Activated CD4-positive, CD25-positive, alpha-beta regulatory T cell treated with anti-CD3 and anti-CD28 coated beads, Interleukin-2, amount 50 U/mL, for 72 hours (primary cell): ENCODE measurements at places on chromosomes 11 and 22.

- DNase-seq: no peak
These were observed 3.3 kb downstream of the IL10RA start for GRCh38 chr11:117989351-117990102.

- DNase-seq: no peak
These were observed 126.9 kb upstream of the GRK3 start for GRCh38 chr22:25437414-25438160.

- DNase-seq: no peak
These were observed 854 bp downstream of the ABCC8 start for GRCh38 chr11:17475666-17476316.

GRCh38 chr11:47489395-47489755, 40.4 kb upstream of the RAPSN start:
- no peak for DNase-seq

DNA sequence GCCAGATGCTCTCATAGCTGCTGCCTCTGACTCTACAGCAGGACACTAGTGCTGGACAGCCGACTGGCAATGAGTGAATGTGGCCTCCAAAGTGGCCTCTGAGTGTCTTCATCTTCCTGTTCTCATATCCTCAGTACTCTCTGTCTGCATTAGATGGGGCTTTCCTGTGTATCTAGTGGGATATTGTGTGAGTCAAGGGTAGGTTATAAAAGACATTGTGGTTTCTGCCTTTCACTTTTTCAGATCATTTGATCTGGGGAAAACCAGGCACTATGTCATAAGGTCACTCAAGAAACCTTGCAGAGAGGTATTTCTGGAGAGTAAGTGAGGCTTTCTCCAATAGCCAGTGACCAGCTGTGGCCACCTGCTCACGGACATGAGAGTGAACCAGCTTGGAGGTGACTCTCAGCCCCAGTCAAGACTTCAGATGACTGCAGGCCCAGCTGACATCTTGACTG, 333.6 kb upstream of the NCAM1 start:
- DNase-seq: no peak

- no peak for DNase-seq
These were observed 16.6 kb upstream of the NAV2 start for GRCh38 chr11:19696073-19696472.

DNA sequence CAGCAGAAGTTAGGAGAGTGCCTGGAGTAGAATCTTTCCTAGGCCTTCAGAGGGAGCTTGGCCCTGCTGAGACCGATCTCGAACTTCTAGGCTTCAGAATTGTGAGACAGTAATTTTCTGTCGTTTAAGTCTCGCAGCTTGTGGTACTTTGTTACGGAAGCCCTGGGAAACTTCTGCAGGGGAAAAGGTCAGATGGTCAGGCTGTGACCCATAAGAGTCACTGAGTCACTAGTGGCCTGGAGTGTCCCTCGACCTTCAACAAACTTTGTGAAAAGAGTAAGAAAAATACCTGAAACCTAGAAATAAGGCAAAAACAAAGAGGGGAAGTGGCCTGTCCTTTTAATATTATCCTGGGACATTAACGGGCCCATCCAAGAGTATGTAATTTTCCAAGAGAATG, 34.6 kb downstream of the CSNK2A3 start:
- no peak for DNase-seq

DNA sequence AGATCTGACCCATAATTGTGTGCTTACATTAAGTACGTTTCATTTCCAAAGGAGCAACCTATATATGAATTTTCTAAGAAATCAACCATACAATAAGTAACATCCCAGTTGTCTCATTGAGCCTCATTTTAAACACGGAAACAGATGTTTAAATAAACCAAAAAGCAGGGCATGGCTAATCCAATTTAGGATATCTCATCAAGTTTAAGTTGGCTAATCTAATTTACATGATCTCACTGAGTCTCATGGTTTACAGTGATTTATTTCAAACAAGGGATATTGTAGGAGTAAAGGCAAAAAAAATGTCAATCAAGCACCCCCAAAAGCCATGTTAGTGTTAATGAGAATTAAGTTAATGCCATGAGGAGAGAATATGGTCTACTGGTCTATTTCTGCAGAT, 499.8 kb upstream of the CCDC90B start:
- DNase-seq: no peak

GRCh38 chr22:43200555-43200954, 13.6 kb upstream of the TTLL12 start:
- DNase-seq: no peak

DNA sequence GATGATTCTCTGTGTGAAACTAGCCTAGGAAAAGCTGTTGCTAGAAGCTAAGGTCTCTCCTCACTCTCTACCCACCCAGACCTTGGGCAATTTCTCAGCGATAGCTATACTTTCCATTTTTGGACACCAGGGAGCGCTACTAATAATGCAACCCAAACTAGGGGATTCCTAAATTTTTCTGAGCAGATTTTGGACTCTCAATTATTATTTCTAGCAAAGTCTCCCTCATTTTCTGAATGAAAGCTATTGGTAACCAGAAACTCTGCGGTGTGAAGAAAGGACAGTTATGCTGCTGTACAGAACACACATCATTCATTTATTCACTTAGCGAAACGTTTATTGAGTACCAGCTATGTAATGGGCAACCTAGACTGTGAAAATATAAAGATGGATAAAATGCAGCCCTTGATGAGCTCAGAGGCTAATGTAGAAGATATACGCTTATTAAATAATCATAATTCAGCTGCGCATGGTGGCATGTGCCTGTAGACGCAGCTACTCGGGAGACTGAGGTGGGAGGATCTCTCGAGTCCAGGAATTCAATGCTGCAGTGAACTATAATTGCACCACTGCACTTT, 6.1 kb upstream of the STIM1 start:
- DNase-seq: peak; percentile 35

- no peak for DNase-seq
These were observed 4.7 kb upstream of the CASP5 start for GRCh38 chr11:105027678-105028077.

- DNase-seq: no peak
These were observed 21.6 kb downstream of the GPR83 start for GRCh38 chr11:94379613-94380012.
